ENCODE measurements at places on chromosomes 4 and X.
A peak's percentile ranks its signal among the peaks of the same experiment; 100 is the strongest.

- no peaks in the 10 kb centered on the region for H3K4me1 ChIP-seq
- no peaks in the 10 kb centered on the region for H3K27me3 ChIP-seq
- DNase-seq = peak; percentile 88
- no peak overlapping the region for H3K4me3 ChIP-seq
- no peak overlapping the region for H3K27ac ChIP-seq
- H3K36me3 ChIP-seq = peaks cover 16% of the 10 kb centered on the region
Measured at GRCh38 chr4:130563185-130563888, 1467.4 kb downstream of the C4orf33 start.

DNA sequence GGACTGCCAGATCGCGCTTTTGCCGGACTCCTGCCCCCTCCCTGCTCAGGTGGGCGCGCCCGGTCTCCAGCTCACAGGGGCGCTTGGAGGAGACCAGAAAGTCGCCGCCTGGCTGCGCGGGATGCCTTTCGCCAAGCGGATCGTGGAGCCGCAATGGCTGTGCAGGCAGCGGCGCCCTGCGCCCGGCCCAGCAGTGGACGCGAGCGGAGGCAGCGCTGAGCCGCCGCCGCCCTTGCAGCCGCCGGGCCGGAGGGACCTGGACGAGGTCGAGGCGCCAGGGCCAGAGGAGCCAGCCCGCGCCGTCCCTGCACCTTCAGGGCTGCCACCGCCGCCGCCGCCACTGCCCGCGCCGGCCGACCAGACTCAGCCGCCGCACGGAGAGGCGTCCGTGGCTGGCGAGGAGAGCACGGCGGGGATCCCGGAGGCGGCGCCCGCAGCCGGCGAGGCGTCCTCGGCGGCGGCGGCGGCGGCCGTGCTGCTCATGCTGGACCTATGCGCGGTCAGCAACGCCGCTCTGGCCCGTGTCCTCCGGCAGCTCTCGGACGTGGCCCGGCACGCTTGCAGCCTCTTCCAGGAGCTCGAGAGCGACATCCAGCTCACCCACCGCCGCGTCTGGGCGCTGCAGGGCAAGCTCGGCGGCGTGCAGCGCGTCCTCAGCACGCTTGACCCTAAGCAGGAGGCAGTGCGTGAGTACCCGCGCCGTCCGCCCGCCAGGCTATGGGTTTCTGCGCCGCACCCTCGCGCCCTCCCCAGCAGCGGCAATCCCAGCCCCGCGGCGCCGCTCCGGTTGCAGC lies 834 bp downstream of the NHS start:
- DNase-seq = peak; percentile 76
- H3K27me3 ChIP-seq = peaks cover 25% of the 10 kb centered on the region
- no peaks in the 10 kb centered on the region for H3K4me1 ChIP-seq
- no peak overlapping the region for H3K27ac ChIP-seq
- no peaks in the 10 kb centered on the region for H3K36me3 ChIP-seq
- H3K4me3 ChIP-seq = peak overlapping the region; percentile 82

GRCh38 chr4:8084712-8085490 lies 73.7 kb downstream of the ABLIM2 start:
- no peaks in the 10 kb centered on the region for H3K27me3 ChIP-seq
- DNase-seq = no peak
- no peaks in the 10 kb centered on the region for H3K36me3 ChIP-seq
- H3K27ac ChIP-seq = no peak overlapping the region

- no peaks in the 10 kb centered on the region for H3K27me3 ChIP-seq
- no peak overlapping the region for H3K27ac ChIP-seq
- no peaks in the 10 kb centered on the region for H3K36me3 ChIP-seq
Measured at GRCh38 chr4:149914119-149915115, 98.8 kb upstream of the IQCM start.

DNA sequence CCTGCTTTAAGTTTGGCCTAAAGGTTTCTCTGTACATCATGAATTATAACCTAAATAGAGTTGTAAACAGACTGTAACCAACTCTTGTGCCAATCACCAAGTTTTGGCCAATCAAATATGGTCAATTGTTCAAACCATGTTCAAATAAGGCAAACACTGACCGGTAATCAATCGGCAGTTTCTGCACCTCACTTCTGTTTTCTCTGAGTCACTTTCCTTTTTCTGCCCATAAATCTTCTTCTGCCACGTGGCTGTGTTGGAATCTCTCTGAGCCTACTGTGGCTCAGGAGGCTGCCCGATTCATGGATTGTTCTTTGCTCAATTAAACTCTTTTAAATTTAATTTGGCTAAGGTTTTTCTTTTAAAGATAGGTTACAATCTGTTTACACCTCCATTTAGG lies 16.5 kb upstream of the ENPP6 start:
- H3K36me3 ChIP-seq = no peaks in the 10 kb centered on the region
- H3K4me1 ChIP-seq = no peaks in the 10 kb centered on the region
- H3K4me3 ChIP-seq = no peak overlapping the region
- H3K27ac ChIP-seq = no peak overlapping the region

Measured in endodermal cell (in vitro differentiated cells).